ENCODE measurements at places on chromosomes 1 and 21.

DNA sequence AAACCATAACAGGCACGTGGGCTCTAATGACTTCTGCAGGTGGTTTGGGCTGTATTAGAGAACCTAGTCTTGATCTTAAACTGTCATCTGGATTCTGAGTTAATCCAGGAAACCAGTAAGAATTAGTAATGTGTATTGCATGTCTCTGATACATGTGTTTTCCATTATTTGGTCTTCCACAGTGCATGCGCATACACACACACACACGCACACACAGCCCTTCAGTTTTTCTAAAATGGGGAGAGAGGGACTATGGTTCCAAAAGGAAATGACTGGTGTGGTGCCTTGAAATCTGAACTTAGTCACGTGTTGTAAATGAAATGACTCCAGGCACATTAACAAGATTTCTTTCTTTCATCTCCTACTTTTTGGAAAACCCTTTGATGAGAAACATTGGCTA is 67.6 kb downstream of the OLFML2B start:
- DNase-seq: no peak

- DNase-seq: no peak
Measured at GRCh38 chr1:53025034-53025768, 36.8 kb upstream of the PODN start.

GRCh38 chr1:205147191-205147835 is 25.5 kb upstream of the RBBP5 start:
- DNase-seq: no peak

- no peak for DNase-seq
Measured at GRCh38 chr1:7493711-7494454, 277.2 kb upstream of the VAMP3 start.

GRCh38 chr1:93076268-93076667 is 2.8 kb upstream of the MTF2 start:
- no peak for DNase-seq

GRCh38 chr1:224499204-224499603 is 64.6 kb upstream of the WDR26 start:
- DNase-seq: no peak

DNA sequence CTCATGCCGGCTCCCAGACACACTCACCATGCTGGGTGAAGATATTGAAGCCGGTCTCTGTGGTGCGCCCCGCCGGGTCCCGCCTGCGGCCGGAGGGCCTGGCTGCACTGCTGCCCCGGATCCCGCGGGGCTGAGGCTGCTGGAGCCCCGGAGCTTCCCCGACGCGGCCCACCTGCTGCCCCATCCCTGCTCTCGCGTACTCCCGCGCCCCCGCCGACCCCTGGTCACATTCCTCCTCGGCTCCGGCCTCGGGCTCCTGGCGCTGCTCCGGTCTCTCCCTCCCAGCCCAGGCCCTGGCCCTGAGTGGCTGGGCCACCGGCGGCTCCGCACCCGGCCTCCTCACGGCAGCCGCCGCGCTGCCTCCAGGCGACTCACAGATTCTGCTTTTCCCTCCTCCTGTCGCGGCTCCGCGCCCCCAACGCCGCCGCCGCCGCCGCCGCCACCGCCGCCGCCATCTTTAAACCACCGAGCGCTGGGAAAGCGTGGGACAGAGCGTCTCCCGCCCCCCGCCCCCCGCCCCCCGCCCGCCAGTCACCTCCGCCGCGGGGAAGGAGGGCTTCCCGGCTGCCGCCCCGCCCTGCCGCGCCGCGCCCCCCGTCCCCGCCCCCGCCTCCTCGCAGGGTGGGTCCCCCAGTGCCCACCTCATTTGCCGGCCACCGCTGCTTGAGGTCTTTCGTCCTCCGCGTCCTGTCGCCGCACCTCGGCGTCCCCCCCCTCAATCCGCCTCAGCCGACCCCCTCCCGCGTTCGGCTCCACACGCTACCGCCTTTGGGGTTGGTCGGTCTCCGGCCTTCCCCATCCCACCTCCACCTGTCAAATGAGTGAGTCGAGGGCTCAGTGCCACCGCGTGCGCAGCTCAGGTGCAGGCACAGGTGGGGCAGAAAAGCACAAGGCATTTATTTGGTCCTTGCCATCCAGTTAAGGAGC is at the start of gene ABL2:
Gene ABL2, minus strand, starts transcription at position 464 of the 927 bp plus-strand sequence. Its CDS starts 280 bp downstream, at position 184.
- DNase-seq: peak; percentile 20

GRCh38 chr1:36752891-36753361 is 270.2 kb upstream of the CSF3R start:
- DNase-seq: no peak

DNA sequence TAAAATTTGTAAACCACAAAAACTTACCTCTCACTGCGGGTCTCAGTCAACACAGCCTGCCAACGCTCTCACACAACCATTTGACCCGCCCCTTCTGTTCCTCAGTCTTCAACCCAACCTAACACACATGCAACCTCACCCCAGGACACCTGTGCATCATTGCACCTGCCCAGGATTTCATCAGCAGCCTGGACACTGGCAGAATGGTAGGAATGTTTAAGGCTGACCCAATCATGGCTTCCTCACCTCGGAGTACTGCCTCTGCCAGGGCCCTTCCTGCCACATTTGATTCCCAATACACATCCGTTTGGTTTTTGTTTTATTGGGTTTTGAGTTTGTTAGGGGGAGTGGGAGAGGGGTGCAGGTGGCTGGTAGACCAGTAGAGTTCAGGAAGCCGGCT is 40.7 kb downstream of the TOMM20 start:
- no peak for DNase-seq

GRCh38 chr1:61641578-61642336 is 83.2 kb downstream of the TM2D1 start:
- peak; percentile 15 for DNase-seq

Data from stimulated activated CD8-positive, alpha-beta memory T cell treated with anti-CD3 and anti-CD28 coated beads, Interleukin-4, amount 100 ng/mL, for 4 hours (primary cell).